IMR-90 (cell line): ENCODE measurements at places on chromosomes 4 and X. TPM values are rescaled to one million over a fixed set of nuclear protein-coding genes. Genes with fewer than 3 reads are reported as not detected.

- no peak for DNase-seq
Measured at GRCh38 chr4:168308912-168309311, 9.6 kb downstream of the DDX60 start.

Gene NLRP2B
- total RNA-seq, result not detected in 2 replicates

Gene FANCB
- 7.7 and 14.4 TPM in 2 replicates for total RNA-seq

GRCh38 chr4:42267724-42268123 is 115.3 kb upstream of the BEND4 start:
- no peak for DNase-seq

GRCh38 chr4:37948542-37948941 is 11.7 kb upstream of the PTTG2 start:
- no peak for DNase-seq
